ENCODE measurements at places on chromosomes 4 and X. TPM values are rescaled to one million over a fixed set of nuclear protein-coding genes. Genes with fewer than 3 reads are reported as not detected.
A peak's percentile ranks its signal among the peaks of the same experiment; 100 is the strongest.

KLHL13 gene
- total RNA-seq = 3.9 TPM

IL3RA gene
- total RNA-seq = 59.9 TPM

ADH1B gene
- 644 TPM for total RNA-seq

GRCh38 chr4:68182382-68182820 is 52.7 kb upstream of the TMPRSS11F start:
- DNase-seq = peak; percentile 38

DNA sequence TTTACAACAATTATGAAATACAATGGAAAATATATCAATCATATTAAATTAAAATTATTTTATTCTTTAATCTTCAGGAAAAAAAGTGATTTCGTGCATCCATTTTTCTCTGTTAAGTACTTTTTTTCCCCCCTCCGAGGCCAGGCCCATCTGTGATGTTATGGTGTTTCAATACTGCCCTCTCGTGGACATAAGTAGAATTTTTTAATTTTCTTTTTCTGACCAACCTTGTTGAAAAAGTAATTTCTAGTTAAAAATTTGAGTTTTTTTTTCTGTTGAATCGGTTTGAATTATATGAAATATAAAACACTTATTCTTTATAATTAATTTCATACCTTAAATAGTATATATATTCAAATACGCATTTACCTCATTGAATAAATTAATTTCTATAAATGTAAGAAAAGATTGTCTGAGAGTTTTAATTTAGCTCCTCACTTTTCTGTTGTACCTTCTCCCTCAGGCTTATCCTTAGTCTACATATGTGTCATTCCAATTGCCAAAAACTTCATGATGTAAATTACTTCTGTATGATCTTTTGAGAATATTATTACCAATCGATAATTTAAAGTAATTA is 175.8 kb upstream of the TECRL start:
- no peak for DNase-seq

DNA sequence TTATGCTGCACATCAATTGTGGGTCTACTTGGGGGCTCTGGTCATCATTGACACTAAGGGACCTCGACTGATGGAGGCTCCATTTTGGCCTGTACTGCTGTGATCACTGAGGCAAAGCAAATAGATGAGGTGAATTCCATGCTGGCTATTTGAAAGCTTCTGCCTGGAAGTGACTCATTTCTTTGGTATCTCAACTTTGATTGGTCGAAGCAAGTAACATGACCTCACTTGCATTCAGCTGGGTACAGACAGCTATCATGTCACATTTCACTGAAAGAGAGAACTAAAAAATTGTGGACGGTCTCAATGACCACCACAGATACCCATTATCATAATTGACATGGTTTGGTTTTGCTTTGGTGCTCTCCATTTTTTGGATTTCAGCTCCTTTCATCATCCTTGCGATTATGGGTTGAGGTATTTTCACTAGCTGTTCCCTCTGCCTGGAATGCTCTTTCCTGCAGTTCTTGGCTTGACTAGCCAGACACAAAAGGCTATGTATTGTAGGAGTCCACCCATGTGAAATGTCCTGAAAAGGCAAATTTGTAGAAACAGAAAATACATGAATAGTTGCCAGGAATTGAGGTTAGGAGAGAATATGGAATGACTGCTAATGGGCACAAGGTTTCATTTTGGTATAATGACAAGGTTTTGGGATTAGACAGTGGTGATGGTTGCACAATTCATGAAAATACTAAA is 369.2 kb upstream of the LCORL start:
- DNase-seq = no peak

DNA sequence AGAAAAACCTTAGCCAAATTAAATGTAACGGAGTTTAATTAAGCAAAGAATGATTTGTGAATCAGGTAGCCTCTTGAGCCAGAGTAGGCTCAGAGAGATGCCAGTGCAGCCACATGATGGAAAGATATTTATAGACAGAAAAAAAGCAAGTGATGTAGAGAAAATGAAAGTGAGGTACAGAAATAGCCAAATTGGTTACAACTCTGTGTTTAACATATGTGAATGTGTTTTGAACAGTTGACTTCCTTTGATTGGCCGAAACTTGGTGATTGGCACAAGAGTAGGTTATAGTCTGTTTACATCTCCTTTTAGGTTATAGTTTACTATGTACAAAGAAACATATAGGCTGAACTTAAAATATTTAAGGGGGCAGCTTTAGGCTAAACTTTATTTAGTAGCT is 459.9 kb upstream of the BOD1L1 start:
- DNase-seq = no peak

GRCh38 chr4:161206528-161207080 is 957.2 kb downstream of the FSTL5 start:
- DNase-seq = no peak

- peak; percentile 51 for DNase-seq
These were observed 50.3 kb downstream of the HTRA3 start for GRCh38 chr4:8319731-8320385.
